CD4-positive, alpha-beta T cell treated with Interleukin-15 for 1 hour (primary cell): ENCODE measurements at places on chromosomes 1 and 21.

DNA sequence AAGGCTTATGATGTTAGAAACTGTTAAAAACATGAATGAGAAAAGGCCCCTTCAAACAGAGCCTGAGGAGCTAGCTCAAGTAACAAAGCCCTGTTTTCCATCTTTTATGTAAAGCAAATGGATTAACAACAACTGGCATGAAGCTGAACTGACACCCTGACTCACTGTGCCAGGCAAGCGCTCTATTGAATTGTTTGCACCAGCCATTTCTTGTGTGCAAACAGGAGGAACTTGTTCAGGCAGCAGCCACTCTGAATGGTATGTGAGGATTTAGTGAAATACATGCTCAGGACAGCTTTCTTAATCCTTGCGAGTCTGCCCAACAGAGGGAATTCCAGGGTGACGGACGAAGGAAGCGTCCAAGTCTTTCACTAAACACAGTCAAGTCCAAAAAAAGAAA is 291.1 kb upstream of the ADGRL2 start:
- DNase-seq = no peak

DNA sequence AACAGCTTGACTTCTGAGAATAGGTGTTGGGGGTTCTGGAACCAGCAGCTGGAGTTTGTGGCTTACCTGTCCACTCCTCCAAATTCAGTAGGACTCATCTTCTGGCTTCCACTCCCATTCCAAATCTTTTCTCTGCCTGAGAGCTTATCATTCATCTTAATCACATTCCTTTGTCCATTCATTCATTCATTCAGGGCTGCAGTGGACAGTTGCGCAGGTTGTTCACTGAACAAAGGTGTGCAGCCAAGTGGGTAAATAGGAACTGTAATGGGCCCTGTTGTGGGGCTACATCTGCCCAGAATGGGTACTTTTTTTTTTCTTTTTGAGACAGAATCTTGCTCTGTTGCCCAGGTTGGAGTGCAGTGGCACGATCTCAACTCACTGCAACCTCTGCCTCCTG is 3.4 kb upstream of the HSPG2 start:
- no peak for DNase-seq

DNA sequence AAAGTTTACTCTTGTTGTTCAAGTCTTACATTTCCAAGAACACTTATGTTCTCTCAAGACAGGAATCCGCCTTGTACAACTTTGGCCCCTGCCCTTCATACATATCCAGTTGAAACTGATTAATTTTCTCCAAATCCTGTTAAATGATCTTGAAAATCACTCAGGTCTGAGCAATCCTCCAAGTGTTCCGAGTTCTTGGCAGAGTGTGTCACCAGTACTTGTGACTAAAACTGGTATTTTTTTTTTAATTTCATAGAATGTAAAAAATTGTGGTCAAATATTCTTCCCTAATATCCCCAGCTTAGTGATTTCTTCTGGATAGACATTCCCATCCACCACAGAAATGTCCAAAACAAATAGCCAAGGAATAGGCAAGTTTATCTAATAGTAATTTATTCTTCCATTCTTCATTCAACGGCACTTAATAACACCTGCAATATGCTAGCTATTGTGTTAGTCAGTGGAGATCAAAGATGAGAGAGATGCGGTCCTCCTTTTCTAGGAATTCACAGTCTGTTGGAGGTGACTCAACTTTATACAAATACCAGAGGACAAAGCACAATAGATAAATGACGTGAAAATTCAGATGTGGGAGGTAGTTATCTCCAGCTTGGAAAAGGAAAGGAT is 71.4 kb downstream of the DIRAS3 start:
- DNase-seq = no peak

DNA sequence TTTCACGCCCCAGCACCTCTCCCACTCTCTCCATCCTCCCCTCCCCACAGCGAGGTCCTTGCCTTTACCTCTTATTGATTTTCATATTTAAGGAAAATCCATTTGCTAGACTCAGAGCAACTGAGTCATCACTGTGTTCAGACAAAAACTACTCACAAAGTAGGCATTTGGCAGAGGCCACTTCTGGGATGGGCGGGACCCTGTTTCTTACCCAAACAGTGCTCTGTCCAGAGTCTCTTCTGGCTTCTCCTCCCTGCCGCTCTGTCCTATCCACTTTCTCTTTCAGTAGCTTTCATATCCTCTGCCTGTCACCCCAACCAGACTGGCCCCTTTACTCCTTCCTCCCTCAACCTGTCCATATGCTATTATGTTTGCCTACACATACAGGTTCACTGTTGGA is 2.4 kb upstream of the NAV1 start:
- no peak for DNase-seq

GRCh38 chr1:116185161-116185701 is 74.0 kb downstream of the MAB21L3 start:
- no peak for DNase-seq

DNA sequence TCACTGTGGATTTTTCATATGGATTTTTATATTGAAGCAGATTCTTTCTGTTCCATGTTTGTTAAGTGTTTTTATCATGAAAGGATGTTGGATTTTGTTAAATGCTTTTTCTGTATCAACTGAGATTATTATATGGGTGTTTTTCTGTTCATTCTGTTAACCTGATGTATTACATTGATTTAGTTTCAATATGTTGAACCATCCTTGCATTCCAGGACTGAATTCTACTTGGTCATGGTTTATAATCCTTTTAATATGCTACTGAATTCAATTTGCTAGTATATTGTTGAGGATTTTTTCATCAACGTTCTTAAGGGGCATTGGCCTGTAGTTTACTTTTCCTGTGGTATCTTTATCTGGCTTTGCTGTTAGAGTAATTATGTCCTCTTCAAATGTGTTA is 55.8 kb downstream of the CCDC30 start:
- no peak for DNase-seq

DNA sequence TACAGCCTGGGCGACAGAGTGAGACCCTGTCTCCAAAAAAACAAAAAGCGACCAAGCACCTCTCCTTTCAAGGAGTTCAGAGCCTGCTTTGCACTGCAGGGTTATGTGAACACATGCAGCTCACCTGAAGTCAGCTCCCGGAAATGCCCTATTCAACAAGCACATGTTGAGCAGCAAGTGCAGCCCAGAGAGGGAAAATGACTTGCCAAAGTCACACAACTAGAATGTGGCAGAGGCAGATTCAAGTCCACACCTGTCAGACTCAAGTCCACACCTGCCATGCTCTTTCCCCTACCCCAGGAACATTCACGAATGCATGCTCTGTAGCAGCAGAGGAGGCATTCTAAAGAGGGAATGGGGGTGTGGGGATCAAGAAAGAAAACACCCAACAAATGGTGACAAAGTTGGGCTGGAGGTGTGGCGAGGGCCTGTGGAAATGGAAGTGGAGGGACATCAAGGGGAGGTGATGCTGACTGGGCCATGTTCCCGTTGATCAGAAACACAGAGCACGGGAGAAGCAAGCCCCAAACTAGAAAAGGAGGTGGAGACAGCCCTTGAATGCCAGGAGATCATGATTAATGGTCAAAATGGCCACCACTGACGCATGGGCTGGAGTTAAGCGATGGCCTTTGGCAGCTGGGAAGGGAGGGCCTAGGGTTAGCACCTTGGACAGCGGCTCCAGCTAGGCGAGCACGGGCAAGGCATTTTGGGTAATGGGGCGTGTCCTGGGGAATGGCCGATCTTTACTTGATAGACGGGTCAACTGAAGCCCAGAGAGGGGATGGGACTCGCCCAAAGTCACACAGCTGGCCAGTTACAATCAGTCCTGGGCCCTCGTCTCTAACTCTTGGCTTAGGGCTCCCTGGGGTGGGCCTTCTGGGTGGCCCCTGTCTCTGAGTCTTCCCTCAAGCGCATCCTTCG is 21.5 kb downstream of the RAP1GAP start:
- DNase-seq = no peak

DNA sequence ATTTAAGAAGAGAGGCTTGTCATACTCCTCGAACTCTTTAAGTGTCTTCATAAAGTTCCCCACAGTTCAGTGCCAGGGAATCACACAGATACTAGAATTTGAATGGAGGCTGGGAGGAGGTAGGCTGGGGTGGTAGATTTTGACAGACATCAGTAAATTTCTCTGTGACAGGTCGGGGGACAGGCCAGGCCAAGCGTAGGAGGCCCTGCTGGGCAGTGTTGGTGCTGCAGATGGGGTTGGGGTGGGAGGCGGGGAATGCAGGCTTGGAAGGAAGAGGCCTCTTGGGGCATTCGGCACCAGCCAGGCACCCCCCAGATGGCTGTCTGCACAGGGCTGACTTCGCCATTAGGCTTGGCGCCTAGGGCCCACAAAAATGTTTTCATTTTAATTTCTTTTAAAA is 84.0 kb downstream of the MAN1C1 start:
- no peak for DNase-seq

- DNase-seq = no peak
Observed at GRCh38 chr1:212013672-212014071, 21.7 kb downstream of the INTS7 start.

- no peak for DNase-seq
Observed at GRCh38 chr1:41501581-41501980, 17.1 kb upstream of the EDN2 start.
